ENCODE measurements at places on chromosomes 7 and 10.

- no peak for DNase-seq
Observed at GRCh38 chr10:22103701-22104470, 100.4 kb upstream of the DNAJC1 start.

- no peak for DNase-seq
Observed at GRCh38 chr7:52271703-52272102, 763.7 kb upstream of the POM121L12 start.

- DNase-seq: no peak
Observed at GRCh38 chr10:114899982-114900381, 38.0 kb upstream of the TRUB1 start.

DNA sequence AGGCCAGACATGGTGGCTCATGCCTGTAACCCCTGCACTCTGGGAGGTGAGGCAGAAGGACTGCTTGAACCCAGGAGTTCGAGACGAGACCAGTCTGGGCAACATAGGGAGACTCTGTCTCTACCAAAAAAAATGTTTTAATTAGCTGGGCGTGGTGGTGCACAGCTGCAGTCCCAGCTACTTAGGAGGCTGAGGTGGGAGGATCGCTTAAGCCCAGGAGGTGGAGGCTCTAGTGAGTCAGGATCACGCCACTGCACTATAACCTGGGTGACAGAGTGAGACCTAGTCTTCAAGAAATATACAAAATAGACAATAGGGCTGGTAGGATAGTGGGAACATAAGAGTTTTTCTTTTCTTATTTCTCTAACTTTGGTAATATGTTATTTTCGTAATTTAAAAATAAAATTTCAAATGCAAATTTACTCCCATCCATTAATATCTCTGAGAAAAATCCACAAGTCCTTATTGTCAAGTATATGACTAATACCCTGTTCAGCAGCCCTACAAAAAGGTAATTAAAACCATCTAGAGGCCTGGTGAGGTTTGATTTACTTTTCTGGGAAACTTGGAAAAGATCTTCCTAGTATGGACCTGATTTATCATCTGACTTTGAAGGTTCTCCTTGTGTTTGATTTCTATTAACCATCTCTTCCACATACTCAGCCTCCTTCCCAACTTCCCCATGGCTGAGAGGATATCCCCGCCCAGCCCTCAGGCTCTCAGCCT is 50.0 kb downstream of the CREB3L2 start:
- no peak for DNase-seq

Measured in stimulated activated CD8-positive, alpha-beta memory T cell treated with anti-CD3 and anti-CD28 coated beads, Interleukin-15, amount 100 ng/mL, for 1 hour (primary cell).